Nucleus accumbens (tissue), 56 donors: ENCODE measurements at places on chromosomes 7 and 10.

DNA sequence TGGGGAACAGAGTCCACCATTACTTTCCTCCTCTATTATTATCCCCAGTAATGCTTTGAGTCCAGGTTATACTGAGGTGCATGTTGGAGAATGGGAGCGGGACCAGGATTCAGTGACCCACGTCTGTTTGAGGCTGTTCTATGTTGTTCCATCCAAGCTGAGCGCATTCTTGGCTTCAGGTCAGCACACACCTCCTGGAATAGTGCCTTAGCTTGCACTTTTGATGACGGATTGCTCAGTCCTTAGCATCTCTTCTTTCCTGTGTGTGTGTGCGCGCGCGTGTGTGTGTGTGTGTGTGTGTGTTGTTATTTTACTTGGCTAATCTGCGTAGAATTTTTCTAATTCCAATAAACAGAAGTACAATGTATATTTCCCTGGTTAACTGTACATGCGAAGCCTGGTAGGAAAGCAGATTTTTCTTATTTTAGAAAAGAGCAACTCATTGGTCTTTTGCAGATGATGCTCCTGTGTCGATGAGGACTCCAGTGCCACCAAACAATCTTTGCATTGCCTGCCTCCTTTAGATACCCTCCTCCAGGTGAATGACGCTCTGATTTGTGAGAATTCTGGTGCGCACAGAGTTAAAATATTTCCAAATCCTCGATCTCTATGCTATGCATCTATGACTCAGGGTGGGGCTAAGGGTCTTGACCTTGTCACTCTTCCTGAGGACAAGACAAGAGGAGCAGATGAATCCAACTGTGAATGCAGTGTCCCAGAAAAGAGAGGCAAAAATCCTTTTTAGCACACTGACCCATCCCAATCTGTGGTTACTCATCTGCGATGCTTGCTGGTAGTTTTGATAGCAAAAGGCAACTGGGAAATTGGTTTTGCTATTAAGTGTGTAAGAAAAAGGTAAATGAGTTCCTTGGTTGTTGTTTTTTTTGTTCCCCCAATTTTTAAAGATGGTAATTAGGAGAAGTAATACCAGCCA is 13.3 kb upstream of the CELF2 start:
- no peak for DNase-seq

DNA sequence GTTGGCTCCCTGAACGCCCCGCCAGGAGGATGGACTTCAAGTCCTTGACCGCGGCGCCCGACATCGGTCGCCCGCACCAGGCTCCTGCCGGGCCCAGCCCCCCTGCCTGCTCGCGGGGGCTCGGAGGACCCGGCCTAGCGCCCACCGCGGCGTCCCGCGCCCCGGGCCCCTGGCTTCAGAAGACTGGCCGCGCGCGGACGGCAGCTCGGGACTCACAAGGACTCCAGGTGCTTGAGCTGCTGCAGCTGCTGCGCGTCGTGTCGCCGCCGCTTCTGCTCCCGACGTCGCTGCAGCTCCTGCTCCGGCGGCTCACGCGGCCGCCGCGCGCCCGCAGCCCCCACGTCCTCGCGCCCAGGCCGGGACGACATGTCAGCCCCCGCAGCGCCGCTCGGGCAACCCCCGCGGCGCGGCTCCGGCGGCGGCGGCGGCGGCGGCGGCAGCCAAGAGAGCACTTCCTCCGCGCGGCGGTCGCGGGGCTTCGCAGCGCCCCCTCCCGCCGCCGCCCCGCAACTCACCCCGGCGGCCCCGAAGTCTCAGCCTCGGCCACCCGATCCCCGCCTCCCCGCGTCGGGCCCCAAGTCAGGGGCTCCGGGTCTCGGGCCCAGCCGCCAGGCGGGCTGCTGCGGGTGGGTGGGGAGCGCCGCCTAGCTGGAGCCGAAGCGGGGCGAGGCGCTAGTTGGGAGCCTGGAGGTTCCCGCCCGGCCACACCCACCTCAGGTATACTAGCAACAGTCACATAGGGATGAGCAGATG is at the start of gene RP9:
TSS of gene RP9 (minus strand) at position 400 of the 753 bp plus-strand sequence. CDS start at position 368, 32 bp downstream.
- DNase-seq = peak; percentile 33

DNA sequence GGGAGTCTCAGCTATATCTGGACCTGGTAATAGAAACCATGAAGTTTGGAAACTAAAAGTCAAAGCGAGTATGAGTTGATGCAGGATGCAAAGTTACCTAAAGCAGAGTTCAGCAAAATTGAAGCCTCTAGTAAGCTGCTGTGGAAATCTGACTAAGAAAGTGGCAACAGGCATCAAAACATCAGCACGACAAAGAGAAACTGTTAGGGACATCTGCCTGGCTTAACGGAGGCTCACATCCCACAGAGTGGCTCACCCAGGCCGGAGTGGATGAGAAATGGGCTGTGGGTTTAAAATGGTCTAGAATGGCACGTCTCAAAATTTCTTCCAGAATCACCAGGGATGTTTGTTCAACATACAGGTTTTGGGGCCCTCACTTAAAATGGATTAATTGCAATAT is 164.1 kb upstream of the NPY start:
- no peak for DNase-seq

DNA sequence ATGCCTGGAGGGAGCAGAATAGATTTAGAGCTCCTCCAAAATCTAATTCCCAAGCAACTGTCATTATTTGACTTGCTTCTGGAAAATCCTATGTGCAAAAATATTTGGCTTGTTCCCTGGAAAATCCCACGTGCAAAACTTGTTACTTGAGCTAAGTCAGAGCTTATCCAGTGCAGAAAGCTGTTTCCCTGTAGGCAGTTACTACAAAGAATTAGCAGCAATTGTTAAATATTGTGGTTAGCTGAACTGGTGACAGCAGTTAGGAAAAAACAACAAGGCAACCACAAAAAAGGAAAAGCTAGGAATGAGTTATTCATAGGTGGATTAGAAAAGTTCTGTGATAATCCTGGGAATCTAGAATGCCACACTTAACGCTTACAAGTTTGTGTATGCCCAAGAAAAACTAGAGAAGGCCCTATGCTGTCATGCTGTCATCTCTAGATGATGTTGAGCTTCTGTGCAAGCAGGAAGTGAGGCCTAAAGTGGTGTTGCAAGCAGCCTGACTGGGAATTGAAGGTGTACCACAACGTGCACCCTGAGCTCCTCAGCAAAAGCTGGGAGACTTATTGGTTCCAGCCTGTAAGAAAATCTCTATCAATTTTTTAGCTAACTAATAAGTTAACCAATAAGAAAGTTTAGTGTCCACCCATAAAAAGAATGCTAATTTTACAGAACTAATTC is 738.6 kb upstream of the LRRTM3 start:
- no peak for DNase-seq

GRCh38 chr10:127922675-127923366 is 15.9 kb downstream of the PTPRE start:
- DNase-seq = no peak

DNA sequence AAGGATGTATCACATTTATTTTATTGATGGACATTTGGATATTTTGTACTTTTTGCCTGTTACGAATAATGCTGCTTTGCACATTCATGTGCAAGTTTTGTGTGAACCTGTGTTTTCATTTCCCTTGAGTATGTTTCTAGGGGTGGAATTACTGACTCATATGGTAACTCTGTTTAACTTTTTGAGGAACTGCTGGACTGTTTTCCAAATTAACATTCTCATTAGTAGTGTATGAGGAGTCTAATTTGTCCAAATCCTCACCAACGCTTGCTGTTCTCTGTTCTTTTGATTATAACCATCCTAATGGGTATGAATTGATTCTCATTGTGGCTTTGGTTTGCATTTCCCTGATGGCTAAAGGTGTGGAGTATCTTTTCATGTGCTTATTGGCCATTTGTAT is 3.2 kb downstream of the WDR11 start:
- no peak for DNase-seq

DNA sequence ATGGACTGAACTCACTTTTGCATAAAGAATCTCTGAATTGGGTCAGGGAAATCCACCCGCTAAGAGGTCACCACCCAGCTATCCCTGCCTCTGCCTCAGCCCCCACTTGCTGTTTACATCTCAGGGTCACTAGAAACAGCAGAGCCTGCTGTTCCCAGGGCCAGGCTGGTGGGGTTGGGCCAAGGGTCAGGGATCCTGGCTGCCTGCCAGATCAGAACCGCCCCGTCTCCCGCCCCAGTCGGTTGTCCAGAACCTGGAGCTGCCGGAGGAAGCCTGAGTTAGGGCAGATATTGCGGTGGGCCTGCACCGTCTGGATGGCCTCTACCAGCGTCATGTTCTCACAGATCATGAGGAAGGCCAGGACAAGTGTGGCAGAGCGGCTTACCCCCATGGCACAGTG is 17.0 kb upstream of the SAMD8 start:
- DNase-seq = no peak

- no peak for DNase-seq
Observed at GRCh38 chr10:75450644-75451640, 19.5 kb downstream of the LRMDA start.

- no peak for DNase-seq
Observed at GRCh38 chr7:133360201-133360600, 107.3 kb downstream of the EXOC4 start.

GRCh38 chr7:41747961-41748360 is 45.1 kb upstream of the INHBA start:
- DNase-seq = no peak

DNA sequence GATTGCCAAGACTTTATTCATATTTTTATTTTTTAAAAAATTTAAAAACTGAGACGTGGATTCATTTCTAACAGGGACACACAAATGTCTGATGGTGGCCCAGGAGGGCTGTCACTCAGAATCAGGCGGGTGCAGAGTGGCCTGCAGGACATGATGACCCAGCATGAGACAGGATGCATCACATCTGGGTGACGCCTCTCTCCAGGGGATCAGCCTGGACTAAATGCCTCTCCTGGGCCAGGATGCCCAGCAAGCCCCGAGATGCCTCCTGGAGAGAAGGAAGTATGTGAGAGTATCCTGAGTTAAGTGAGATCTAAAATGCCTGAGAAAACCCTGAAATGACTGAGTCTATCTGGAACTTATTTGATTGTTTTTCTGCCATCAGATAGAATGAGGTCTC is 16.9 kb upstream of the MTURN start:
- no peak for DNase-seq

DNA sequence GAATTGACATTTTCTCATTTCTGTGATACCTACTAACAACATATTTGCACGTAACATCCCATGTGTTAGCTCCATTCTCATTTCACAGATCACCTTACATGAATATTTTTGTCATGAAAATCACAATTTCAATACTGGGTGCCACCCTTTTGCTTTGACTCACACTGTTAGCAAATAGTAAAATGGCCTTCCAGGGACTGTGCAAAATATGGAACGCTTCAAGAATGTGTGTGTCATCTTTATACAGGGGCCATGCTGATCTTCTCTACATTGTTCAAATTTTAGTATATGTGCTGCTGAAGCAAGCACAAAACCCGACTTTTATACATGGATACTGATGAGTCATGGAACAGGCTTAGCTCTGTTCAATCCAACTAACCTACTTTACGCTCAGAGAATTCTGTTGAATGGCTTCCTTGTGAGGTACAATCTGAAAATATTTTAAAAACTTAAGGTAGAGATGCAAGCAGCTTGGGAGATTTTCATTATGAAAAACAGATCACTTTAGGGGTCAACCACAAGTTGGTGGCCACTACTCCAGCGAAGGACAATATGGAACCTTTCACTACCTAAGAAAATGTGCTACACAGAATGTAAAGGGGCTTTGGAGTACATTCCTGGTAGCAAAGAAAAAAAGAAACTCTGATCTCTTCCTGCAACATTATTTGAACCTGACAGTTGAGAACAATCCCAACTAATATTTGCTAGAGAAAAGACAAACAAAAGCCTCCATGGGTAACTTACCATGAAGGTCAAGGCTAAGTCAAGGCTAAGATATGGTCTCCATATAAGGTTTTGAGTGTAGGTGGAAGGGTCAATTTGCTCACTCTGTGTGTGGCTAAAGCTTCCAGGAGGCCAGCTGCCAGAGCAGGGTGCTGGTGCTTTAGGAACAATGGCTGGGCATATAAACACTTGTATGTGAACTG is 11.9 kb downstream of the ANKRD26 start:
- no peak for DNase-seq

- no peak for DNase-seq
Observed at GRCh38 chr10:5944389-5945189, 32.8 kb downstream of the IL15RA start.

GRCh38 chr7:27175626-27176523 is 1.8 kb upstream of the HOXA10 start:
- no peak for DNase-seq

DNA sequence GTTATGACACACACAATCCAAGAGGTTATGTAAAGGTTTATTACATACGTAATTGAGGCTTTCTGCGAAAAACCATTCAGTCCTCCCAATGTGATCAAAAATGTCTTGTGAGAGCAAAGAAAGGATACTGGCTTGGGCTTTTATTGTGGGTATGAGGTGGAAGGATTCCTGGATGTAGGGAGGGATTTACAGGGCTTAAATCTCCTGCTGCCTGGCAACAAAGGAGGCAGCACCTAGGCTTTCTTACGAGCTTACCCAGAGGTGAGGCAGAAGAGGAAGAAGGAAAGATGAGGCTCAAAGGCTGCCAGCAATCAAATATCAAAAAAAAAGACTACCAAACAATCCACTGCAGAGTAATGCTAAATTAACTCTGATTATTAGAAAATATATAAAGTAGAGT is 1149.5 kb upstream of the POT1 start:
- no peak for DNase-seq

GRCh38 chr7:133164498-133164897 is 82.6 kb upstream of the CHCHD3 start:
- DNase-seq = no peak

- no peak for DNase-seq
Observed at GRCh38 chr10:58087896-58088295, 179.8 kb downstream of the IPMK start.

DNA sequence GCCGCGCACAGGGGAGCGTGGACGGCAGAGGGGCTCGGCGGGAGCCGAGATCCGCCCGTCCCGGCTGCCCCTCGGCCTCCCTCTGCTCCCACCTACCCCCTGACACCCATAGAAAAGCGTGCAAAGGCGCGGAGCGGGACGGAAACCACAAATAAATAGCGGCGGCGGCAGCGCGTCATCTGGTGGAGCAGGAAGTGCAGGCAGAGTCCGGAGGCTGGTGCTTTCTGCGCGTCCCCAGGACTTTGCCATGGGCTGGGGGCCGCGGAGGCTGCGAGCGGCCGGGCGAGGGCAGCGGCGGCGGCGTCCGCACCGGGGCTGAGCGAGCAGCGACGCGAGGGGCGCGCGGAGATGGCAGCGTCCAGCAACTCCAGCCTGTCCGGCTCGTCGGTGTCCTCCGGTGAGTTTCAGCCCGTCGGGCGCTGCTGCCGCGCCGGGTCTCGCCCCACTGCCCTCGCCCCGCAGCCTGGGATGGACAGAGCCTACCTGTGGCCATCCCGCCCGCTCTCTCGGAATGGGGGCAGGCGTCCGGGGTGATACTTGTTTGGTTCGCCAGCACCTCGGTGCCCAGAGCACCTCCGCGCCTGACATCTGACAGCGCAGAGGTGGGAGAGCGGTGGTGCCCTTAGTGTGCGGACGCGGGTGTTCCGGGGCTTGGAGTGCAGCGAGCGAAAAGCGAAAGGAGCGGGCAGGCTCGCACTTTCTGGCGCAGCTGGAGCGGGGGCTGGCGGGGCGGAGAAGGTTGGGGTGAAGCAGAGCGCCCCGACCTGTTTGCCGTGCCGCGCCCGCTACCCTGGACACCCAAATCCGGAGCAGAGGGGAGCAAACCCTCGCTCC is at the start of gene CHN2:
TSS of gene CHN2 (plus strand) at position 182 of the 834 bp plus-strand sequence.
- peak; percentile 60 for DNase-seq
